NCI-H2171 (cell line): ENCODE measurements at places on chromosomes 5 and 9.

DNA sequence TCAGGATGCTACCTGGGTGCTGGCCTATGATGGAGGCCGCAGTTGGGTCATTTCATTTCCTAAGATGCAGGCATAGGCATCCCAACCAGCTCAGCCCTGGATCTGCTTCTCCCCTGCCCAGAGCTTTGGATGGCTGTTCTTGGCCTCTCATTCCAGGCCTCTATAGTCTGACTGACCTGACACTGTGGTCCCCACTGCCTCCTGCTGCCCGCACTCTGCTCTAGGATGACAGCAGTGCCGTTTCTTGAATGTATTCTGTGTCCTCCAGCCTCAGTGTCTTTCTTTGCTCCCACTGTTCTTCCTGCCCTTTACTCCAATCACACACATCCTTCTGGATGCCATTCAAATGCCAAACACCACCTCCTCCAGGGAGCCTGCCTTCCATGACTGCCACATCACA, 235.7 kb downstream of the HSPA4 start:
- no peak for DNase-seq

DNA sequence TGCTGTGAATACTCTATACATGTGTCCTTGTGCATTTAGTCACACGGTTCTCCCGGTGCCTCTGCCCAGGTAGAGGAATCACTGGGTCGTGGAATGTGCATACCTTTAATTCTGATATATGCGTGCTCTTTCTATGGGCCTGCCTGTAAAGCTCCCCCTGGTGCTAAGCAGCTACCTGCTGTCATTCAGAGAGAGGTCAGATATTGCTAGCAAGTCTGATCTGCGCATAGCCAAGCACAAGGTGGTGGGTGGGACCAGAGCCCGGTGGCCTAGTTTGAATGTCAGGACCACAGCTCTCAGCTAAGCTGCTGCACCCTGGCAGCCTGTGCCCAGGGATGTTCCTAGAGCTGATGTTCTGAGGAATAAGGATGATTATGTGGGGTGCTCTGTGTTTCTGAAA, 33.4 kb downstream of the TJP2 start:
- DNase-seq, result no peak

- DNase-seq, result peak; percentile 10
These were observed 9.8 kb downstream of the ECPAS start for GRCh38 chr9:111474385-111474784.

GRCh38 chr9:19102181-19102630, 498 bp downstream of the HAUS6 start:
- DNase-seq, result no peak

GRCh38 chr9:98206754-98207153, 14.3 kb upstream of the CORO2A start:
- DNase-seq, result no peak

DNA sequence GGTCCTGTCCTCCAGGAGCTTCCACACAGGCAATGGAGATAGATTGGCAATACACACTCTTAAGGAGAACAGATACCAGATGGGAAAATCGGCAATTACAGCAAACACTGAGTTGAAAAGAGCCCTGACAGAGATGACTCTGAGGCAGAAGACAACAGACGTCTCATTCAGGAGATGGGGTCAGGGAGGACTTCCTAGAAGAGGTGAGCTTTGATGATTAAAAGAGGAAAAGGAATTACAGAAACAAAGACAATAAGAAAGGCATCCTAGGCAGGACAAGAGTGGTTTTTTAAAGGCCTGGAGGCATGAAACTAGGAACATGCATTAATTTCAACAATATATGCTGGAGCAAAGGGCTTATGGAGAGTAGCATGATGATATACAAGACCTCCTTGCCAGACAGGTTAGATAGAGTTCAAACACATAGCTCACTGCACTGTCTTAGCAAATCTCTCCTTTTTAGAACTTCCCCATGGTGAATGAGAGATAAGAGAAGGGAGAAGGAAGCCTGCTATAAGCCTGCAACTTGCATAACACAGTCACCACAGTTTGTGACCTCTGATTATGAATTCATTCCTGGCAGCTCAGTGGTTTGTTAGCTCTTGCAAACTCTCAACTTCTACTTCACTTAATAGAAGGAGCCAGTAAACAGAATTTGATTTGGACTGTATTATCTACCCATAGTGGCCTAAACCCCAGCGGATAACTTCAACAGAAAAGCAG, 48.5 kb downstream of the SIL1 start:
- no peak for DNase-seq

DNA sequence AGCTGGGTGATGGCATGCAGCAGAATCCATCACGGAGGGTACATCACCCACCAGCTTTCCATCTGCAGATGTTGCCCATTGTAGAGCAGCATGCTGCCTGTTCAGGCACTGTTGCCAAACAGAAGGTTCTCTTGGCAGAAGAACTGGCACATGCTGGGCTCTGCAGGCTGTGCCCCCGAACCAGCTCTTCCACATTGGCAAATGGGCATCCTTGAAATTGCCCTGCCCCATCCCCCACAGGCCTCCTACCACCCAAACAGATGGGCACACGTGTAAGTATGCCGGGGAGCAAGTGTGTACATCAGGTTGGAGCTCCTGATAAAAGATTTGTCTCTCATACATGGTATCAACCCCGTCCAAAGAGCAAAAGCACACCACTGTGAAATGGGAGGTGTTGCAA, 220.3 kb upstream of the TAS2R1 start:
- DNase-seq, result no peak

DNA sequence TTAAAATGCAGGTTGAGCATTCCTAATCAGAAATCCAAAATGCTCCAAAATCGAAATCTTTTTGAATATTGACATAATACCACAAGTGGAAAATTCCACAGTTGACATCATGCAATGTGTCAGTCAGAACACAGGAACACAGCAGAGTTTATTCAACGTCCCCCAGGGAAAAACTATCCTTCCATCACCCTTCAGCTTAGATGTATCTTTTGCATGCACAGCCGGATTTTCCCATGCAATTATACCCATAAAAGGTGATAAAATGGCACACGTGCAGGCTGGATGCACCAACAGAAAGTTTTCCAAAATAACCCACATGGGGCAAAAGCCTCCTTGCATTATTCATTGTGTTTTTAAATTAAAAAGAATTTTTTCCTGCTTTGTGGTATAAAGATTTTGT, 71.2 kb downstream of the RAB24 start:
- no peak for DNase-seq

- peak; percentile 21 for DNase-seq
These were observed 136.6 kb downstream of the GNA14 start for GRCh38 chr9:77511525-77511924.

GRCh38 chr9:92980085-92980745, 32.9 kb downstream of the FGD3 start:
- DNase-seq, result no peak

- DNase-seq, result no peak
These were observed 632.6 kb upstream of the COX7C start for GRCh38 chr5:85985167-85985566.

- no peak for DNase-seq
These were observed 41.6 kb upstream of the SHOC1 start for GRCh38 chr9:111836311-111836710.

- DNase-seq, result peak; percentile 38
These were observed 146.8 kb upstream of the IQGAP2 start for GRCh38 chr5:76256116-76256889.

GRCh38 chr9:128190516-128191405, 611 bp downstream of the CIZ1 start:
- no peak for DNase-seq
